Esophagus squamous epithelium (tissue), 5 donors: ENCODE measurements at places on chromosomes 13 and 19.

DNA sequence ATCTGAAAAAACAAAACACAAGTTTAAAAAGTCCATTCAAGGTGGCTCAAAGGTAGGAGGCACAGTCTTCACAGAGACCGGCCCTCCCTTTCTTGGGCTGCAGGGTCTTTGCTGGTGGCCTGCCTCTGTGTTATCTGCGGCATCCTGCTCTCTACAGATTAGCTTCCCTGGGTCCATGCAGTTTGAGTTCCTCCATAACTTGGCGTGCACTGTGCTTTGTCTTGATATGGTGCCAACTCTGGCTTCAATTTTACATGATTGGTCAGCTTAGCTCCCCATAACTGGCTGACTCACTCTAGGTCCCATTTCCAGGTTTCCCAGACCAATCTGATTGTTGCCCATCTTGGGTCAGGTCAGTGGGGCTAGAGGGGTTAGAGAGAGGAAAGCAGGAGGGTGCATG is 41.8 kb downstream of the TPT1 start:
- no peak for DNase-seq

- no peak for DNase-seq
Measured at GRCh38 chr13:30732046-30732390, 3.3 kb upstream of the ALOX5AP start.

- no peak for DNase-seq
Measured at GRCh38 chr19:12331211-12331941, 2.1 kb downstream of the ZNF563 start.

GRCh38 chr13:37870895-37871550 is 1.5 kb upstream of the TRPC4 start:
- DNase-seq = no peak

DNA sequence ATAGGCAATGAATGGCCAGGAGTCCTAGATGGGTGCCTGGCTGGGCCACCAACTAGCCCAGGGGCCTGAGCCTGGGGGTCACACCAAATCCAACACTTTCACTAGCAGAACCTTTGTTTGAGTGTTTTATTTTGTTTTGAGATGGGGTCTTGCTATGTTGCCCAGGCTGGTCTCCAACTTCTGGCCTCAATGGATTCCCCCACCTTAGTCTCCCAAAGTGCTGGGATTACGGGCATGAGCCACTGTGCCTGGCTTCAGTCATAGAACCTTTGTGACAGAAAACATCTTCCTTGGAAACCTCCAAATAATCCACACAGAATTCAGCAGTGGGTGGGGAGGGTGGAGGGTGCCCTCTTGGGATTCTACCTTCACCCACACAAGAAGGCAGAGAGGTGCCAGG is 6.1 kb downstream of the PRKACA start:
- no peak for DNase-seq

DNA sequence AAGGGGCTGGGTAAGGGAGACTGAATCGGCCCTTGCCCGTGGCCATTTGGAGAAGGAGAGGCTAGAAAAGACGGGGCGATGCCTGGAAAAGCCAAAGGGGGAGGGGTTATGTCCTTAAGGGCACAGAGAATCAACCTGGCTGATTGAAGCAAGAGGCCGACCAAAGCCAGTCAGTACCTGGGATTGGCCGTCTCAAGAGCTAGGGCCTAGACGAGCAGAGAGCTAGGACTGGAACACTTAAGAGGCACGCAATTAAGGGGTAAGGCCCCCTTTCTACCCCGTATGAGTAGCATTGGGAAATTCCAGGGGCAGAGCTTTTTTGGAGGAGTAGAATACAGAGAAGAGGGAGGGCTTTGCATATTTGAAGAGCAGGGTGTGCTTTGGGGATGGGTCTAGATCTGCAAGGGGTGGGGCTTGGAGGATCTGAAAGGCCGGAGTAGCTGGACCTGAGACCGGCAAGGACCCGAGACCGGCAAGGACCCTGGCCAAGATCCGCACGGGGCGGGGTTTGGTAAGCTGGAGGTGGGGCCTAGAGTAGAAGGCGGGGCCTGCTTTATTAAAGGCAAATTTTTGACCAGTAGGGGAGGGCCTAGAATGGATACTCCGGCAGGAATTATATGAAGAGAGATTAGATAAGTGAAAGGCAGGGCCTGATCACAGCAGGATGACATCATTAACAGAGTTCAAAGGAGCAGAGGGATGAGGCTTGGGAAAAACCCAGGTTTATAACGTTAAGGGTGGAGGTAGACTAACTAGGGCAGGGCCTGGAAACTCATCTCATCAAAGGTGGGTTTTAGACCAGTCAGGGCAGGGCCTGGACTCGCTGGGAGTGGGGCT is 10.7 kb upstream of the CACNG6 start:
- no peak for DNase-seq

GRCh38 chr19:13097033-13097462 is 5.6 kb downstream of the LYL1 start:
- DNase-seq = no peak

- no peak for DNase-seq
Measured at GRCh38 chr13:45228002-45228401, 27.2 kb upstream of the KCTD4 start.

DNA sequence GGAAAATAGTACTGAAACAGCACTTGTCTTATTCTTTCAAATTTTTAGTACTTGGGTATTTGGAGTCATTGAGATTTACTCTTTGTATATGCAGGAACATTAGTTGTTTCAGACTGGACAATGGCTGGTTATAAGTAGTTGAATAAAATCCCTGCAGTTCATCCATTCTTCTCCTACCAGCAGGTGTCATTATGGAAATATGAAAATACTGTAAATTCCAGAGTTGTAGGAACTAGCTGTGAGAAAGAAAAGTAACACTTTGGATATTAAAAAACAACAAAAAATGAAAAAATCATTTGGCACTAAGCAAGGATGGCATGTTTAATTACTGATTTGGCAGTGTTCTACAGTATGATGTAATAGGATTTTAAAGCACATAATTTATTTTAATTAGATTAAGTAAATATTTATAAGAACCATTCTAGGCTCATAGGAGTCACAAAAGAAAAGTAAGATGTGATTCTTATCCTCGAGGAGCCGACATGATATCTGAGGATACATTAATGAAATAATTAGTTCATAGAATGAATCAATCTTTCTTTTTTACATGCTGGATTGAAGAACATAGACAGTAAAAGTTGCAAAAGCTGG is 155.3 kb downstream of the KCNRG start:
- DNase-seq = no peak

DNA sequence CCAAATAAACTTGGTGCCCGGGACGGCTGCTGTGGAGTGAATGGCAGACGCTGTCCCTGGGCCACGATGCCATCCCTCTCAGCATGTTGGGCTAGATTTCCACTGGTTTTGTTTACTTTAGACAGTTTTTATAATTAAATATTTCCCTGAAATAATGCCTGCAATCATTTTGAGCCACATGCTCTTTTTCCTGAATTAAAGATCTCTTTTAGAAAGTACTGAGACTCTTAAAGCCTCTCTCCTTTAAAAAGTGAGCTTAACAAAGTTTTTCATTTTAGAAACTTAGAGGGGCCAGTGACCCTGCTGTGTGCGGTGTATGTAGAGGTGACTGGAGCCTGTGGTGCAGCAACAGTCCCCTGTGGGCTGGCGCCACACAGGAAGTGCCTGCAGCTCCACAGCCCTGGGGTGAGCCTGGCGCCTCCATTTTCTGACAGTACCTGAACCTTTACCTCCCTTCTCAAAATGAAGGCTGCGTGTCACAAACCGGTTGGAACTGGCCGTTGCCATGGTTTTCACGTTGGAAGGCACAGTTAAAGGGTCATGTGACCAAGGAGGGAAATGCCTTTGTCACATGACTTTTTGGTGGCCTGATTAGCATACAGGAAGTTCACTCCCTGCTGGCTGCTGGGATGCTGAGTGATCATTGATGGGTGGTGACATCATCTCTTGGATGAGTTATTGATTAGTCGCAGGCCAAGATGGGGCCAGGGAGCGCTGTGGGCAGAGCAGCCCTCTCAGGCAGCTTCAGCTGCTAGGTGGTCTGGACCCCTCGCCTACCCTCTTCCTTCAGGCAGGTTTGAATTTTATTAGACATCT is 26.3 kb downstream of the TSSK6 start:
- DNase-seq = peak; percentile 70

DNA sequence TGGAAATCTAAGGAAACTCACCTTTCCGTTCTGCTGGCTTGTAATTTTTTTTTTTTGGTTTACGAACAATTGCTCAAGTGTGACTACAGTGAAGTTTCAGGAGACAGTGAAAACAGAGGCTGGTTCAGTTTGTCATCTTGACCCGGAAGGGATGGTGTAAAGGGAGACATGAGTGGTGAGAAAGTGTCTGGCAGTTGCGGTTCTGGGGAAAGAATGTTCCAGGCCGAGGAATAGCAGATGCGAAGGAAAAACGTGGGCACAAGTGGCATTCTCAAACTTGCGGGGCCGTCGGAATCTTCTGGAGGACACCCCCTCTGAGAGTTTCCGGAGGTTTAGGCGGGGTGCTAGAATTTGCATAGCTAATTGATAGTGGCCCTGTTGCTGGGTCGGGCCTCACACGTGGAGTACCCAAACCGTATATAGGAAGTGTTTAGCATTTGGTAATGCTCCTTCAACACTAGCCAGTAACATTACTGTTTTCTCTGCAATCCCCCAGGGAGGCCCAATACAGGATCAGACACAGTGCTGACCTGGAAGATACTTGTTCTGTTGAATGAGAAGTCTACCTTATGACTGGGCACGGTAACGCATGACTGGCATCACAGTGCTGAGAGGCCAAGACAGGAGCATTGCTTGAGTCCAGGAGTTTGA is 2.8 kb upstream of the TNFSF9 start:
- no peak for DNase-seq

DNA sequence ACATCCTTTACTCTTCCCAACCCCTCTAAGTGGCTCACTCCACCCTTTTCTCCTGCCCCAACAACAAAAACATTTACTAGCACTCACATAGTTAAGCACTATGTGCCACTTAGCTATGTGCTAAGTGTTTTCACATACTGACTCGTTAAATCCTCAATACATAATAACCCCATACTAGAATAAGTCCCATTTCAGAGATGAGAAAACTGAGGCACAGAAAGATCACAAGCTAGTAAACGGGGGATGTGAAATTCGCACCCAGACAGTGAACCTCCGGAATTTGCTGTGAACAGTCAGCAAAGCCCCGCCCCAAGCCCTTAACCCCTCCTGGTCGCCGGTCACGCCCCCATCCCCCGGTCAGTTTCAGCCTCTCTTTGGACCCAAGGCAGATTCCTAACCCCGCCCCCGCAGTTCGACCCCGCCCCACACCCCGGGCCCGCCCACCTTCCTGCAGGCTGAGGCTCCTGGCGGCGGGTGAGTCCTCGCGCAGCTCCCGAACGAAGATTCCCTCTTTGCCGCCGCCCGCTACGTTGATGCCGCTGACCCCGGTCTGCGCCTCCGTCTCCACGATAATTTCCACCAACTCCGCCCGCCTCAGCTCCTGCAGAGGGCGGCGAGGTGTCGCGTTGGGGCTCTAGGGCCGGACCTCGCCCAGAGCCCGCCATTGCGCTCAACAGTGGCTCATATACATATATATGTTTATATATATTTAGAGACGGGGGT is 9.8 kb downstream of the PRX start:
- DNase-seq = peak; percentile 63

- DNase-seq = no peak
Measured at GRCh38 chr19:19418555-19419260, 13.2 kb downstream of the GATAD2A start.

GRCh38 chr13:44380404-44381165 is 7.0 kb downstream of the SERP2 start:
- DNase-seq = no peak

DNA sequence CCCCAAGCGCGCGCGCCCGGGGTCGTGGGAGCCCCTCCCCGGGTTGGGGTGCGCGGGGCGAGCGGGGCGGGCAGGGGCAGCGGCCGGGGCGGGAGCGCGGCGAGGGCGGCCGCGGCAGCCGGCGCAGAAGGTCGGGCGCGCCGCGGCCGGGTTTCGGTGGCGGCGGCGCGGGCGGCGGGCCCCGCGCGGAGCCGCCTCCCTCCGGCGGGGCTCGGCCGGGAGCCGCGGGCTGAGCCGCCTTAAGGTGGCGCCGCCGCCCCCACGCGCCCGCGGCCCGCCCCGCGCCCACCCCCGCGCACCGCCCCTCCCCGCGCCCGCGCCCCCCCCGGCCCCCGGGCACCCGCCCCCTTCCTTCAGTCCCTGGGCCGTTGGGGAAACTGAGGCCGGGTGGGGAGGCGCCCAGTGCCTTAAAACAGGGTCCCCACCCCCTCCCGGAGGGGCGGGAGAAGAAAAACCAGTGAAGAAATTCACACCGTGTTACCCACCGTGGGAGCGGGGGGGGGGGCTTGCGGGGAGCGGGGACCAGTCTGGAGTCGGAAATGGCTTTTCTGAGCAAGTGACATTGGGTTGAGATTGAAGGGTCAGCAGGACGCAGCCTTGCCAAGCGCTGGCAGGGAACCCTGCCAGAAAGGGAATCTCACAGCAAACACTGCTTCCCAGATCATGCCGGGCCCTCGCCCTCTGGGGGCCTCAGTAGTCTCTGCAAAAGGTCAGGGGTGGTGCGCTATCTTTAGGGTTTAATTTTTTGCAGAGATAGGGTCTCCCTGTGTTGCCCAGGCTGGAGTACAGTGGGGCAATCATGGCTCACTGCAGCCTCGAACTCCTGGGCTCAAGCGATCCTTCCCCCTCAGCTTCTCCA is at the start of gene TLE2:
Gene TLE2, minus strand, starts transcription at position 216 of the 859 bp plus-strand sequence. CDS start 376 bp downstream, outside the sequence.
- no peak for DNase-seq

DNA sequence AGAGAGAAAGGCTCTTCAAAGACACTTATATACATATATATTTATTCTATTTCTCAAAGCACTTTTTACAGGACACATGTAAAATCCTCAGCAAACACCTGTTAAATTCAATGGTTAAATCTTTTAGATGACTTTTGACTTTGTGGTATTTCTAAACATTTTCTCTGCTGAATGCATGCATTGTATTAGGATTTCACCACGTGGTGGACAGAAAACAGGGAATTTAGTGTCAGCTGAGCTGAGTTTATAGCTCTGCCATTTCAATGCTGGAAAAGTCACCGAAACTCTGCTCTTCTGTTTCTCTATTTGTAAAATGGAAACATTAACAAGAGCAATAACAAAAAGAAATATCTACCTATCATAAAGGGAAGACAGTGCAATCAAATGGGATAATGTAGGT is 375.6 kb downstream of the ENOX1 start:
- no peak for DNase-seq

- DNase-seq = no peak
Measured at GRCh38 chr19:6677495-6677882, 7.5 kb upstream of the TNFSF14 start.

- no peak for DNase-seq
Measured at GRCh38 chr19:17075864-17076542, 426 bp downstream of the MYO9B start.

DNA sequence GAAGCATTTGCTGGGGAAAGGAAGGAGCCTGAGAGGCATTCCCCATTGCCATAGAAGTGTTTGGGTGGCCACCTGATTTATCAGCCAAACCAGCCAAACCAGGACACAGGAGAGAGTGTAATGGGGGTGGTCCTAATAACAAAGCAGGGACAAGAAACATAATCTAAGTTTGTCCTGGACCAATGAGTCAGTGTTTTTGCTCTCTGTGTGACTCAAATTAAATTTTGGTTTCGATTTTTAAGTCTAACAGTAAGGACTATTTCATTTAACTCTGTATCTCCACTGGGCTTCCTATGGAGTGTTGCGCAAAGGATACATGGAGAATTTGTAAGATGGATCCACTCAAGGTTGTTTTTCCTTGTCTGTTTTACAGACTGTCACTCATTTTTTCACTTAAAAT is 19.5 kb upstream of the TRPC4 start:
- DNase-seq = no peak

- DNase-seq = no peak
Measured at GRCh38 chr19:46845959-46846459, 4.6 kb downstream of the AP2S1 start.
